ENCODE measurements at places on chromosomes 2 and 18.

- DNase-seq, result peak; percentile 41
These were observed 20.1 kb downstream of the SFT2D3 start for GRCh38 chr2:127721311-127721977.

GRCh38 chr2:122478771-122479170 lies 723.3 kb downstream of the TSN start:
- DNase-seq, result no peak

- DNase-seq, result no peak
These were observed 901.2 kb downstream of the DCC start for GRCh38 chr18:53241161-53241560.

- DNase-seq, result no peak
These were observed 30.3 kb downstream of the RAB31 start for GRCh38 chr18:9738266-9738969.

DNA sequence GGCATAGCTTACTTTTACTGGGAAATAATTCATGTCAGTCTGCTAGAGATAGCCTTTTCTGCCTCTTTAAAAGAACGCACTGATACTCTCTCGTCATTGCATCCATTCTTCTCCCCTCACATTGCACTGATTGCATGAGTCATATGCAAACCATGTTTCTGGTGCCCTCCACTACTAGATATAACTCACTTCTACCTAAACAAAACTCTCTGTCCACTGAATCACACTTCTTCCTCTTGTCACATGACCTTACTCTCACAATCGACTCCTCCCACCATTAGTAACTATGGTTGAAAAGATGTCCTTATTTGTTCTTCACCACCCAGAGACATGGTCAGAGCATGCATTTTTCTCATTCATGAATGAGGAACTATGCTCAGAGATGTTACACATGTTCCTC lies 158.0 kb downstream of the CSRNP3 start:
- DNase-seq, result peak; percentile 54

GRCh38 chr2:176856683-176857082 lies 355.9 kb upstream of the HNRNPA3 start:
- no peak for DNase-seq

DNA sequence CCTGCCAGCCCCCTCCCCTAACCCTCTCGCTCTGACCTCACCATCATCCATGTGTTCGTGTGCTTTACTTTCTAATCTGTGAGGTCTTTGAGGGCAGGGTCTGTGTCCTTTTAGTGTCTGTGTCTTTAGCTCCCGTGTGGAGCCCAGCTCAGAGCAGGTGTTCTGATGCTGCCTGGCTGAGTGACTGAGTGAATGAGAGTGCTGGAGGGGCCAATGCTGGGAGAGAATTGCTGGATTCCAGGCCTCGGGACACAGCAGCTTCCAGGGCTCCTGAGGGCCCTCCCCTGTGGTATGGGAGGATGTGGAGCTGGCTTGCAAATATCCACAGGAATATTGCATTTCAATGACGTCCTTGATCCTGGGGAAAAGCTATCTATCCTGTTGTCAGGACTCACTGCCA lies 160.6 kb downstream of the ANKRD30B start:
- no peak for DNase-seq

GRCh38 chr2:173580956-173581355 lies 226.3 kb downstream of the CDCA7 start:
- no peak for DNase-seq

DNA sequence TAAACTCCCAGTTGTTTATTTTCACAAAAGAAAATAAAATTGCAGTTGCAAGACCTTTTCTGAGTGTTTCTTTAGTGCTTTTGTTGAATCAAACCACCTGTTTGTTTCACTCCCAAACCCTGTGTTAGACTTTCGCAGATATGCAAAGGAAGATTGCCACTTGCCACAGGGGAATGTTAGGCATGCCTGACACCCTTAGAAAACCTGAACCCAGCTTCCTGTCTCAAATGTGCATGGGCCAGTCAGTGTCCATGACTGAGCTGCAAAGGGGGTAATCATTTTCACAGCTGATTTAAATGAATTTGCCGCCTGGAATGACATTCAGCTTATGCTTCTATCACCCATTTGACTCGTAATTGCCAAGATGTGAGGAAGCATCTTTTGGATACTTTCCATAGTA lies 17.5 kb downstream of the TGOLN2 start:
- DNase-seq, result no peak

- DNase-seq, result no peak
These were observed 16.8 kb upstream of the KLHL30 start for GRCh38 chr2:238121511-238122286.

- no peak for DNase-seq
These were observed 111.9 kb downstream of the TFCP2L1 start for GRCh38 chr2:121173112-121173511.

DNA sequence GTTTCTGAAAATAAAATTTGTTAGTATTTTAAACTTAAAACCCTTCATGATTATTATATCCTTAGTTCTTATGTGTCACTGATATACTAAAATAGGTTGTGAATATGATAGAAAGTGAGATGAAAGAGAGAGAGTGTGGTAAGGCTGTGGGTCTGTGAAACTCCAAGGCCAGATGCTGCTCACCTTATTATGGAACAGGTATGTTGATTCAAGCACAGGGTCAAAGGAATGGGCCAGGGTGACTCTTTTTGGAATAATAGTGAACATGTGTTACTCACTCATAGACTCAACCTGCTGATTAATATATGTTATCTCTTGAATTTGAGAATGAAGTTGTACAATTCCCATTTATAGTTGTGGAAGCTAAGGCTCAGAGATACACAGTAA lies 70.7 kb upstream of the FN1 start:
- DNase-seq, result no peak

DNA sequence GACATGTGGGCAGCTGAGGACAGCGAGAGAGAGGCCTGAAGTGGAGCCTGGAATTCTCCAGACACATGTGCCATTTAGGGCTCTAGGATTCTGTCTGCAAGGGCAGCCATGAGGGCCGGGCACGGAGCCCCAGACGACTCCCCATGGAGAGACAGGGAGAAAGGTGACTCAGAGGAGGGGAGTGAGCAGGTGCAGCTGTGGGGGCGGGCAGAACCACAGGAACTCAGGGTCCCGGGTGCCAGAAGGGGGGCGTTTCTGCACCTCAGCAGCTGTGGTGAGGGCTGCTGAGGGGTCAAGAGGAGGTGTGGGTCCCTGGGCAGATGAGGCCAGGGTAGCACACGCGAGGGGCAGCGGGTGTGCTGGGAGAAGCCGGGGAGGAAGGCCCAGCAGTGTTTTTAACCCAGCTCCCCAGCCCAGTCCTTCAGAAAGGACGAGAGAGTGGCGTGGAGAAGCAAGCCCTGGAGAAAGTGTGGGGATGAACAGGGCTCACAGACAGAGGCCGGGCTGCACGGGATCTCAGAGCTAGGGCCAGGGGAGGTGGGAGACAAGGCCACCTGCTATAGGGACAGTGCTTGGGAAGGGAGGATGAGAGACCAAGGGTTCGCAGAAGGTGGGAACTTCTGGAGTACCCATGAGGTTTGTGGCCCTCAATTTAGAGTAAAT lies 7.6 kb downstream of the GPR17 start:
- no peak for DNase-seq

- DNase-seq, result no peak
These were observed 234.3 kb downstream of the MYCN start for GRCh38 chr2:16174693-16175045.

DNA sequence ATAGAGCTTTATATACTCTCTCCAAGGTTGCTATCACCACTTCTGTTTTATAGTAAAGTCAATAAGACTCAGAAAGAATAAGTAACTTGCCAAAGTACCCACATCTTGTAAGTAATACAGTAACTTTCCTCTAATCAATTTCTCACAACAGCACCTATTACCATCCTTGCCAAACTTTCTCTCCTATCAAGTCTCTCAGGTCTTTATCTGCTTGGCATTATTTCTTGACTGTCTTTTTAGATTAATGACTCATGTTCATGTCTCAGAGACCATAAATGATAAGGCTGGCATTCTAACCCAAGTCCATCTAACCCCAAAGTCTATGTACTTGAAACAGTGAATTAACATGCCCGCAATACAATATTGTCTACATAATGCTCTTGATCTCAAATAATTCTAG lies 618.0 kb upstream of the ZEB2 start:
- DNase-seq, result no peak

- peak; percentile 59 for DNase-seq
These were observed 146.7 kb downstream of the PDE1A start for GRCh38 chr2:182280118-182280517.

DNA sequence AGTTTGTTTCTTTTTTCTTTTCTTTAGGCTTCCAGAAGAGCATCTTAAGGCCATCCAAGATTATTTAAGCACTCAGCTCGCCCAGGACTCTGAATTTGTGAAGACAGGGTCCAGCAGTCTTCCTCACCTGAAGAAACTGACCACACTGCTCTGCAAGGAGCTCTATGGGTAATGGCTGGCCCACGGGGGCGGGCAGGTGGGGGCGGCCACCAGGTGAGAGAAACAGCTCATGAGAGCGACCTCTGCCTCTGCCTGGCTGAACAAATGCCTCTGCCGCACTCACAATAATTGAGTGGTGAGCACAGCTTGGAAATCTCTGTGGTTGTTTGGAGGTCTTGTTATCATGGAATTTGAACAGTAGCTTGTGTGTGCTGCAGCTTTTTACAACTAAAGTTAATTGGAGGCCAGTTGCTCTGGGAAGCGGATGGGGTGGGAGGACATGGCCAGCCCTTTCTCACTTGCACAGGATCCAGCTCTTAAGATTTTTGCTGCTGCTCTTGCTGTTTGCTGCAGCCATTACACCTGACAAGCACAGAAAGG lies 70.4 kb downstream of the INPP5D start:
- no peak for DNase-seq

- DNase-seq, result peak; percentile 47
These were observed 174.8 kb downstream of the HDAC4 start for GRCh38 chr2:239225871-239226561.

DNA sequence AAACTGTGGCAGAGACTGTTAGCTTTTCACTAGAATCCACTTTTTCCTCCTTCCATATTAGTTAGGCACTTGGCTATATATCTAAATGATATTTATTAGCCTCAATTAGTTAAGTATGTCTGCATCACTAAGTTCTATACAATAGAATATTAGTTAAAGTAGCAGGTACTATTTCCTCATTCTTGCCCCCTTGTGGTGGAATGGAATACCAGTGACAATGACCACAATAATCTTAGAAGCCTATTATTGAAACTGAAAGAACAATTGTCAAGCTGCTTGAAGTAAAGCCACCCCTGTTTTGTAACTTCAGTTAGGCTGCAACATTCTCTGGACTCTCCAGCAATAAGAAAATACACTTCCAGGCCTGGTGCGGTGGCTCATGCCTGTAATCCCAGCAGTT lies 476.3 kb upstream of the VWC2L start:
- DNase-seq, result no peak

DNA sequence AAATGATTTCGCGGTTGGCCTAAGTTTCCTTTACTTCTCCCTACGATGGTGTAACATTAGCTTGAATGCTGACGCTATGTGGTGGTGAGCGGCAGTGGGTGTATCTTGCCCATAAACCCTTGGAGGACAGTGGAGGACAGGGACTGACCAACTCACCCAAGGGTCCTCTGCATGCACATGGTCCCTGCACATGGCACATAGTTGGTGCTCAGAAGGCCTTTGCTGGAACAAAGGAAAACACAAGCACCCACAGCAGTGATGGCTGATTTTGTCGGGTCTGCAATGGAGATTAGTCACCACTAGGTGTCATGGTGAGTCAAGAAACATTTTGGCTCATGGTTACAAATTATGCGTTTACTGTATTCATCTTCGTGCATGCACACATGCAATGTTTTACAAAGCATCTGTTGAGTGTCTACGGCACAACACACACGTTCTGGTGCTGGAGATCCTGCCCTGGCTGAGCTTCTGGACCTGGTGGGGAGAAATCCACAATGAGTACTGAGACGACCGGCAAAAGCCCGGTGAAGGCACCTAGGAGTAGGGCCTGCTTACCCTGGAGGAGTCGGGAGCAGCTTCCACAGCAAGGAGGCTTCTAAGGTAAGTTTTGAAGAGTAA lies 44.0 kb downstream of the PDCL3 start:
- peak; percentile 18 for DNase-seq

DNA sequence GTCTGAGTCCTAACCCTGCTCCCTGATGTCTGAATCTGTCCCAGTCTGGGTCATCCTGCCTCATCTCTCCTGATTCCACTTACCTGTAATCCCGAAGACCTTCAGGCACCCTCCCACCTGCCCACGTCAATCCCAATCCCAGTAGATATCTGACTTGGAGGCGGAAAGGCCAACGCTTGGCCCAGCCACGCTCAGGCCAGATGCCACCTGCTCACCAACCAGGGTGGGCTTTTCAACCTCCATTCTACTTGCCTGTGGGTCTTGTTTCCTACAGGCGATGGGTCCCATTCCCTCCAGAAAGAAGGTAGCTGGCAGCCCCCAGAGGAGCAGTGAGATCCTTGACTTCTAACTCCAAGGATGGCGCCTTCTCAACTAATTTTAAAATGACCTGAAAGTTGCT lies 59.7 kb downstream of the INPP5D start:
- no peak for DNase-seq

DNA sequence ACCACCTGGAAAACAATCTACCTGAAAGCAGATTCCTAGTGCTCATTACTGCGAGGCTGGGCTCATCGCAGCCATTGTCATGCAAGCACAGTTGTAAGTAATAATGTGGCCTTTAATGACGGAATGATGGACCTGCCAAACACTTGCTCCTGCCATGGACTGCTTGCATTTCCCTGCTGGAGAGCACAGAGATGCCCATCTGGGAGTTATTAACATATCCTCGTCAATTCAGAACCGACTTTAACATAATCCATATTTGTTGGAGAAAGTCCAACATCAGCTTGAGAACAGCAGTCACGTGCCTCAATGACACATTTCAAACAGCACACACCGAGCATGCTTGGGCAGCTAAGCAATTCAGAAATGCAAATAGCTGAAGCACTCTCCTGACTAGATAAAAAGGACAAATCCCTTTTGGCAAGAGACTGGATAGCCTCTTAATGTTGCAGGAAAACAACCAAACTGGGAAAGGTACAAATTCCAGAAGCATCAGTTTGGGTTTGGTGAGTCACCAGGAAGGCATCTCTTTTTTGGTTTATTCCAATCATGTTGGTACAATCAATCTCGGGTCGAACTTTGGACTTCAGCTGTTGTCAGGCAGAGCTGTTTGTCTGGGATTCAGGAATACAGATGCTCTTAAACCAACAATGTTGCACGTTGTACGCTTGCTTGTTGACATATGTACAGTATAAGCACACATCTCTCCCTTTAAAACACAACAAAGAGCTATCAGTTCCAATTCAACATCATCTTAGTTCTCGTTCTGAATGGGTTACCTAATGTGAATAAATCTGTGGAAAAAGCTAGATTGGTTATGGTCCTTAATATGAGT lies 395.8 kb downstream of the LNPK start:
- no peak for DNase-seq

DNA sequence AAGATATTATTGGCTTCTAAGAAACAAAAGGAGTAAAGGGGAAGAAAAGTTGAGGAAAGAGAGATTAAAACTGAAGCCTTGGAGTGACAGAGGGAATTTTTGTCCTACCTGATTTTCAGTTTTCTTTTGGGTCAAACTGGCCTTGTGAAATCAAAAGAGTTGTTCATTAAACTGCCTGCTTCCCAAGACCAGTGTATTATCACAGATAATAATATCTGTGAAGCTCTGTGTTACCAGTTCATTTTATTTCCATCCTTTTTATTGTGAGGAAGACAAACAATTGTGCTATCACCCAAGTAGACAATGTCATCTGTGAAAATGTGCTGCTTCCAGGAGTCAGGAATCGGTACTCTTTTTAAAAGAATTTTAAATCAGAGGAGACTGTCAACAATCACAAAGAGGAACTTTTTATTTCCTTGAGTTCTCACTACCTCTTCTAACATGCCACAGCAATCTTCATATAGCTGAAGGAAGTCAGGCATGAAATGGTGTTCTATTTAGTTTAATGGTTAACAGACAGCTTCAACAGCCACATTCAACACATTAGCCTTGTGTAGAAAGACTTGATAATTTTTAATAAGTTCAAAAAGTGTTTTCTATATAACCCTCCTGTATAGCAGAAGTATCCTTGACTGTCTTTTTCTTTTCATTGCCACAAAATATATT lies 554.8 kb downstream of the PIK3C3 start:
- no peak for DNase-seq
